NCI-H524 treated with DMSO at 0.1 percent for 48 hours (cell line): ENCODE measurements at places on chromosomes 5 and 9.

GRCh38 chr9:88775559-88775958, 215.7 kb upstream of the S1PR3 start:
- DNase-seq, result no peak

- DNase-seq, result no peak
Observed at GRCh38 chr5:107979291-107979690, 308.6 kb upstream of the EFNA5 start.

- no peak for DNase-seq
Observed at GRCh38 chr5:115398719-115399118, 102.3 kb upstream of the CCDC112 start.

GRCh38 chr5:120516805-120517204, 52.7 kb downstream of the PRR16 start:
- DNase-seq, result no peak

- DNase-seq, result no peak
Observed at GRCh38 chr9:96279932-96280331, 22.0 kb downstream of the HSD17B3 start.

GRCh38 chr5:162683284-162683683, 615.7 kb downstream of the GABRG2 start:
- no peak for DNase-seq

GRCh38 chr5:11009576-11009975, 248.5 kb upstream of the DAP start:
- DNase-seq, result no peak

GRCh38 chr9:15714746-15715145, 161.9 kb downstream of the CCDC171 start:
- no peak for DNase-seq

DNA sequence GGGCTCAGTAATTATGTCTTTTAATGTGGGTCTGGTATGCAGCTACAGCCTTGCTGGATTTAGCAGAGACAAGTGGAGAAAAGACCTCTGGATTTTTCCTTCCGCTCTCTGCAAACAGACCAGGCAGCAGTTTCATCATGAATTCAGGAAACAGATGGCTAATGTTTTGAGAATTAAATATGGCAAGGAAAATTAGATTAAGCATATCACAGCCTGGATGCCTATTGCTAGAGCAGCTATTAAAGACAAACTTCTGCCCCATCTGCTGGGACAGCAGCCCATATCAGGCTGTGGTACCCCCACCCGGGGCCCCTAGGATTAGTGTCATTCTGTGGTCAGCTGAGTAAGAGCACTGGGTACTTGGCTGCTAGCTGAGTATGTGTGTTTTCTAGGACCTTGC, 6.2 kb downstream of the SKP2 start:
- peak; percentile 99 for DNase-seq

- DNase-seq, result peak; percentile 98
Observed at GRCh38 chr9:109224751-109225150, 57.7 kb upstream of the FRRS1L start.

DNA sequence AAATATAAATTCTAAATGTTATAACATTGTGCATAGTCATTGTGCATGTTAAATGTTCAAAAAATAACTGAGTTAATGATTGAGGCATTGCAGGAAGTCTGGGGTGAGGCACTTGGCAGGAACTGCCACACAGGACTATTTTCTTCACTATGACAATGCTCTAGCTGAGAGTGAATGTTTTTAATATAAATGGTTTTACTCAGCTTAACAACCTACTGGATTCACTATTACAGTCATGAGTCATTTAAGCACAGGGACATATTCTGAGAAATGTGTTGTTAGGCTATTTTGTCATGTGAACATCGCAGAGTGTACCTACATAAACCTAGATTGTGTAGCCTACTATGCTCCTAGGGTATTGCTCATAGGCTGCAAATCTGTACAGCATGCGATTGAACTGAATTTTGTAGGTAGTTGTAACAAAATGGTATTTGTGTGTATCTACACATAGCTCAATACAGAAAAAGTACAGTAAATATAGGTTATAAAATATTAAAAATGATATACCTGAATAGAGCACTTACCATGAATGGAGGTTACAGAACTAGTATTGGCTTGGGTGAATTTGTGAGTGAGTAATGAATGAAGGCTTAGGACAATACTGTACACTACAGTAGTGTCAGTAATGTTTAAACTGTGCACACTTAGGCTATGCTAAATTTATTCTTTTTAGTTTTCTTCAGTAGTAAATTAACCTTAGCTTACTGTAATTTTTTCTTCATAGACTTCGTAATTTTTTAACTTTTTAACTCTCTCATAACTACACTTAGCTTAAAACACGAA, 346.1 kb upstream of the PTGER4 start:
- DNase-seq, result no peak

- no peak for DNase-seq
Observed at GRCh38 chr9:109371374-109371773, 50.5 kb upstream of the EPB41L4B start.

GRCh38 chr5:135839566-135839965, 5.1 kb downstream of the SLC25A48 start:
- no peak for DNase-seq

DNA sequence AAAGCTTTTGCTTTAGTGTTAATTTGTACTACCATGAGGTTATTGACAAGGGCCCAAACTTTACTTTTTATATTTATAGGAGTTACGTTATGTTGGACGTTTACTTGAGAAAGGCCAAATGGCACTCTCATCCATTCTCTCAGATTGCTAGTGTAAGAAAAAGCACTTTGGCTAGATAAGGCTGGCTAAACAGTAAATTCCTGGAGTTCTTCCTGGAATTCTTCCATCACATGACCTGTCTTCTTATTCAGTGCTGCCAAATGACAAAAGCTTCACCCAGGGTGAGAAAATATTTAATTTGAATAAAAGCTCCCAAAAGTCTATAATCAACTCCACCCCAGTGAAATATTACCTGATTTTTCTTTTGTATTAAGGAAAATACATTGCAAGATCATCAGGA, 1568.9 kb upstream of the ACO1 start:
- DNase-seq, result no peak

DNA sequence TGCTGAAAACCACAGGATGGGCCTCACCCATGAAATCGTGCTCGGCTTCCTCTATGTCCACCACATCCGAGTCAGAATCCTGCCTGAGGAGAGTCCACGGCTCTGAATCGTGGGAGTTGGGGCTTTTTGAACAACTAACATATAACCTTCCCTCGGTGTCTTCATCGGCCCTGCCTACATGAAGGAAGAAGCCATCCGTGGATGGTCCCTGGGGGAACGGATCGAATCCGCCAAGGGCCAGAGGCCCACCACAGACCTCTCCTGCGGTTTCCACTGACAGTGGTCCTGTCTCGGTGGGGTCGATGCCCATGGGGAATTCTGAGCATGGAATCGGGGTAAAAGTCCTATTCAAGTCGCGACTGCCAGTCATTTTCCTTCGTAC, 85.0 kb downstream of the CAMSAP1 start:
- DNase-seq, result no peak

- no peak for DNase-seq
Observed at GRCh38 chr5:65682148-65682547, 39.8 kb downstream of the SGTB start.

DNA sequence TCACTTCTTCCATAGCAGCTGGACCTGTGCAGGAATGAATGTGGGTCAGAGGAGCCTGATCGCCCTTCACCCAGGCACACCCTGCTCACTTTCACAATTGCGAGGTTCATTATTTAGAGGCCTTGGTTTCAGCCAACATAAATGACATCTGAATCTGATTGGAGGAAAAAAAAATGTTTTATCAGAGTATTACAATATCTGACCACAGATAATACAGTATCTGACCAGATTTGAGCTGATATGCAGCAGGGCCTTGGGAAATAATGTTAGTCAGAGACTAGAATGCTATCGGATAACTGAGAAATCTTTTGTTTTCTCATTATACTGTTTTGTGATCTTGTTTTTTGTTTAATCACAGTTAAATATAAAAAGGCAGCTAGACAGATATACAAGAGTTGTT, 7.7 kb downstream of the ICE1 start:
- no peak for DNase-seq

GRCh38 chr5:26339576-26339975, 698.8 kb downstream of the CDH9 start:
- no peak for DNase-seq

- DNase-seq, result no peak
Observed at GRCh38 chr9:87479801-87480201, 17.9 kb upstream of the DAPK1 start.

DNA sequence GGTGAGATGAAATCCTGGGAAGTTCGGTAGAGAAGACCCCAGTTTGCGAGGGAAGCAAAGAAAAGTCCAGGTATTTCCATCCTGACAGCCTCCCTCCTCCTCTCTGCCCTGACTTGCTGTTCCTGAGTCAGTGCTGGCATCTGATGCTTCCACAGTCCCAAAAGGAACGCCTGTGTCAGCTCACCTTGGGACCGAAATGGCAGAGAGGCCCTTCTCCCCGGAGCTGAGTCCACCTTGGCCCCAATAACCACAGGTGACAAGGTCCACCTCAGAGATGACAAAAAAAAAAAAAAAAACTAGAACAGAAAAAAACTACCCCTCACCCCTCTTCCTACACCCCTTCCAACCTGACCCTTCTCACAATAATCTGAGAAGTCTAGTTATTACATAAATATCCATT, 31.6 kb downstream of the SLC6A7 start:
- DNase-seq, result no peak

DNA sequence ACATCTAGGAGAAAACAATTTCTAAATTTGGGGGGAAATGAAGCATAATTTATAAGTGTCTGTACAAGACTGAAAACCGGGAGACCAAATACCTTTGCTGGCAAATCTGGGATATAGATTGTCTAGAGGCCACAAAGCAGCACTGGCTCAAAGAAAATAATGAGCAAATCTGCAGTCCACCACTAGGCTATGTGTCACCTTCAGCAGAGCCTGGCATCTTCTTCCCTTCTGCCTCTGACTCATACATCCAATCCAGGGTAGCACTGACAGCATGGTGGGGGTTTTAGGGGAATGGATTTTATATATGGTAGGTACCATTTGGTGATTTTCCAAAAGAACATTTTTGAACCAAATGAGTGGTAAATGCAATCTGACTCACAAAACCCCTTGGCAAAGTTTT, 12.8 kb downstream of the FAM81B start:
- no peak for DNase-seq
